ENCODE measurements at places on chromosomes 4 and X.
A peak's percentile ranks its signal among the peaks of the same experiment; 100 is the strongest.

- no peak for DNase-seq
Measured at GRCh38 chr4:110175634-110176033, 22.8 kb downstream of the ELOVL6 start.

DNA sequence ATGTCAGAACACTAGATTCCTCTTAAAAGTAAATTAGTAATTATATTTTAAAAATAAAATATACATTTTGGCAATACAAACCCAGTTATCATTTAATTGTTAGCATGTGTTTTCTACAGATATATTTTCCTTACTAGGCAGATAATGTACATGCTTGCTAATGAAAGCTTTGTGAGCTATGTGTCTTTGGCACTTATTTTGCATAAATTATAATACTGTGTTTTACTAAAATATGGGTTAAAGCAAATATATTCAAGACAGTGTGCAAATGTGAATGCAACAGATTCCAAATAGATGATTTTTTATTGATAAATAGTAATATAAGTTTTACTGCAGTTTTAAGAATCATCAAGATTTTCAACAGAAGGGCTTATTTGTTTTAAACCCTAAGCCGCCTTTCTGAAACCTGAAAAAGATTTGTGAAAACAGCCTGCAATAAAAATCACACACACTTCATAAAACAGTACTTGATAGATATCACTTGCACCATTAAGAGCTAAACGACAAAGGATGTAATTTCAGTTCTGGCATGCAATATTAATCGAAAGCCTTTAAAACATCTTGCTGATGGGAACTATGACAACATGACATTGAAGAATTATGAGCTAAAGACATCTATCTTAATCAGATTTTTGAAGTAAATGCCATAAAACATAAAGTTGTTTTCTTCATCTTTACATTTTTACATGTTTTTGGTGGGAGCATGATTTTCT is 333.3 kb downstream of the DCTD start:
- no peak for DNase-seq

DNA sequence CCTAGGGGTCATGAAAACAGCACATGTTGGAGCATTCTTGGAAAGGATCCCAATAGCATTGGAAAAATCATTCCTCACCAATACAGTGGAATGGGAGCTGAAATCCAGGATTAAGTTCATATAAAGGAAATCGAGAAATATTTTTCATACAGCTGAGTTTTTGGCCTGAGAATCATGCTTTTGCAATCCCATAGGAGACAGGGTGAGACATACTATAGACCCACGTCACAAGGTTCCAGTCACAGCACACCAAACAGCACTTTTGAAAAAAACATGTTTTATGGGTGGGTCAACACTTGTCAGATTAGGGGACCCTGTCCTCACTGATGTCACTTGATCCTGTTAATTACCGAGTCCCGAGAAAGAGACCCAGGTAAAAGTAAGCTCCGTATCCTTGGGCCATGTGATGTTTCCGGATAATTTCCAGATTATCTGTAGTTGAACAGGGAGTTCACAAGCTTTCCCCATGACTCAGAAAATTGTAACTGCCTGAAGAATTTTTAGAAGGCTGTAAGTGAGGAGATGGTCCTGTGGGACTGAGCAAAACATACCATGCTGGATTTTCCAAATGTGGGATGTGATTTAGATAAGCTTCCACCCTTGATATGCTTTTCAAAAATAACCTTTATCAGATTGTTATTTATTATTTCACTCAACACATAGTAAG is 80.9 kb upstream of the TLR3 start:
- DNase-seq, result no peak

DNA sequence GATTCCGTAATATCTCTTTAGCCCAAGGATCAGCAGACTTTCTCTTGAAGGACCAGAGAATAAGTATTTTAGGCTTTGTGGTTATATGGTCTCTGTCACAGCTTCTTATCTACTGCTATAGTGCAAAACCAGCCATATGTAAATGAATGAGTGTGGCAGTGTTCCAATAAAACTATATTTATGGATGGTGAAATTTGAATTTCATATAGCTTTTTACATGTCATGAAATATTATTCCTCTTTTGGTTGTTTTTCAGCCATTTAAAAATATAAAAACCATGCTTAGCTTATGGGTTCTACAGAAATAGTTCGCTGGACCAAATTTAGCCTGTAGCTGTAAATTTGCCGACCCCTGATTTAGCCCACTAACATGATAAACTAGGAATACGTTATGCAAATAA is 18.0 kb upstream of the MSMO1 start:
- no peak for DNase-seq

DNA sequence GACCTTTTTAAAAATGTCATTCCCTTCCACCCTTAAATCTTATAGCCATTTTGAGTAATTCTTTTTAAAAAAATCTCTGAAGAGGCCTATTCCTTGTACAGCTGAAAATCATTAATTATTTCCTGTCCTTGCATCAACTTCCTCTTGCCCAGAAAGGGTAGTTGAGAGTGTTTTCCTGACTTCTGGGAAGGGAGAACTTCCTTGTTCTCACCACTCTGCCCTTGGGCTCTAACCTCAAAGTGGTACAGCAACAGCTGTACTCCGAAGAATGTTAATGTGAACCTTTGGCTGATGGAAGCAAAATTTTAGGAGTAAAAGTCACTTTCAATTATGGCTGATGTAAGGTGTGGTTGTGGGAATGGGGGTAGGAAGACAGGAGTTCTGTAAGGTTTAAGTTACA is 15.1 kb upstream of the FABP2 start:
- DNase-seq, result no peak

GRCh38 chrX:134324359-134324758 is 87.4 kb downstream of the CCDC160 start:
- no peak for DNase-seq

DNA sequence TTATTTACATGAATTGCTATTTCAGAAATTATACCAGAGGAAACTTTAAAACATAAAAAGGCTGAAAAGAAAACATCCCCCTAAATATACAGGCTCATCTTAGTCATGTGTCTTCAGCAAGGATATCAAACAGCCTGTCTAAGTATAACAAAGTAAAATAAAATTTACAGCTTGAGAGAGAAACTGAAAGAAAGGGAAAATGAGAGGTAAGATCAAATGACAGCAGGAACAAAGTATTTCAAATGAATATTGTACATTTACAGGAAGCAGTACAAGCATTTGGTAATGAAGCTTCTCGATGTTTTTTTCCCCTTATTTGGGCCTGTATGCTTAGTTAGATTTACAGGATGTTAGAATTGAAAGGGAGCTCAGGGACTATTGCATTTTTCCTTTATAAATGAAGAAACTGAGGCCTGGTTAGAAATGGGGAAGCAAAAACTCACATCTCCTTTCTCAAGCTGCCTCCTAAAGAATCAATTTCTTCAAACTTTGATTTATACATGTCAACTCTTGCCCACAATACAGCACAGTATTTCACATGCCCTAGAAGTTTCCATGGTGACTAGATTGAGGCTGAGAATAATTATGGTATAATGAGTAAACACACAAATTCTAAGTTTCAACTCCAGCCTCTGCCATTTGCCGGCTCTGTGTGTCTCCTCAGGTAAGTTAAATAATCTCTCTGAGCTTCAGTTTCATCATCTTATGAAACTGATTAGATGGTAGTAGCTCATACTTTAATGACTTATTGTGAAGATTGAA is 29.3 kb downstream of the DAPP1 start:
- no peak for DNase-seq

- DNase-seq, result no peak
Measured at GRCh38 chr4:70734168-70734954, 12.6 kb downstream of the RUFY3 start.

DNA sequence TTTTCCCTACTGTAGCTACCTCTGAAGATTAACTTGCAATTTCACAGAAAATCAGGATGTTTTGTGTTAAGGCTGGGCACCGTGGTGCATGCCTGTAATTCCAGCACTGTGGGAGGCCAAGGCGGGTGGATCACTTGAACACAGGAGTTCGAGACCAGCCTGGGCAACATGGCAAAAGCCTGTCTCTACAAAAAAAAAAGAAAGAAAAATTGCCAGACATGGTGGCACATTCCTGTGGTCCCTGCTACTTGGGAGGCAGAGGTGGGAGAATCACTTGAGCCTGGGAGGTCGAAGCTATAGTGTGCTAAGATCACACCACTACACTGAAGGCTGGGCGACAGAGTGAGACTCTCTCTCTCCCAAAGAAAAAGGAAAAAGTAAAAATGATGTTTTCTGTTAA is 27.4 kb downstream of the APELA start:
- no peak for DNase-seq

- no peak for DNase-seq
Measured at GRCh38 chr4:55637272-55637820, 1.2 kb upstream of the NMU start.

DNA sequence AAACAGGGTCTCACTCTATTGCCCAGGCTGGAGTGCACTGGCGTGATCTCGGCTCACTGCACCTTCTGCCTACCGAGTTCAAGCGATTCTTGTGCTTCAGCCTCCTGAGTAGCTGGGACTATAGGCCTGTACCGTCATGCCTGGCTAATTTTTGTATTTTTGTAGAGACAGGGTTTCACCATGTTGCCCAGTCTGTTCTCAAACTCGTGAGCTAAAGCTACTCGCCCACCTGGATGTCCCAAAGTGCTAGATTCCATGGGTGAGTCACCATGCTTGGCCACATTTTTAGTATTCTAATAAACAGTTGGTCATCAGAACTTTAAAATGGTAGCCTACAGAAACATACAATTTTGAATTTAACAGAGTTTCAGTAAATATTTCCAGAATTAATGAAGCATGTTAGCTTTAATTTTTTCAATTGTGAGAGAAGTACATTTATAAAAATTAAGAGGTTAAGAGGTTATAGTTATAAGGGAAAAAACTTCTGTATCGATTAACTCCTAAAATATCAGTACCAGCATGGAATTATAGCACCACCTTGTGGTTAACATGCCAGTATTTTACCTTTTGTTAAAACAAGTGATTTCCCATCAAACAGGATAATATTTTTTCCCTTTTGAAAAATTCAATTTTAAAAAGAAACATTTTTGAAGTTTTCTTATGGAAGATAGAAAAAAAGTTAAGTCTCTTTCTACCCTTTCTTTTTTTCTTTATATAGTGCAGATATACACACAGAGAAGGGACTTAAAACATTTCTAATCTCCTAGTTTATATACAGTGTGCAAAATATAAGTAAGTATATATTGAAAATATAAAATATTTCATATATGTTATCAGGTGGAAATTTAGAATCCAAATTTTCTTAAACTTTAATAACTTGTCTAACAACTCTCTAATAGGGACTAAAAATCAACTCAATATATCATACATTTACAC is 35.4 kb downstream of the CEP44 start:
- no peak for DNase-seq

- DNase-seq, result no peak
Measured at GRCh38 chrX:149682956-149683947, 28.6 kb upstream of the MAGEA11 start.

- no peak for DNase-seq
Measured at GRCh38 chrX:20320461-20321159, 53.9 kb upstream of the RPS6KA3 start.

GRCh38 chr4:103934178-103934789 is 214.5 kb upstream of the TACR3 start:
- DNase-seq, result no peak

DNA sequence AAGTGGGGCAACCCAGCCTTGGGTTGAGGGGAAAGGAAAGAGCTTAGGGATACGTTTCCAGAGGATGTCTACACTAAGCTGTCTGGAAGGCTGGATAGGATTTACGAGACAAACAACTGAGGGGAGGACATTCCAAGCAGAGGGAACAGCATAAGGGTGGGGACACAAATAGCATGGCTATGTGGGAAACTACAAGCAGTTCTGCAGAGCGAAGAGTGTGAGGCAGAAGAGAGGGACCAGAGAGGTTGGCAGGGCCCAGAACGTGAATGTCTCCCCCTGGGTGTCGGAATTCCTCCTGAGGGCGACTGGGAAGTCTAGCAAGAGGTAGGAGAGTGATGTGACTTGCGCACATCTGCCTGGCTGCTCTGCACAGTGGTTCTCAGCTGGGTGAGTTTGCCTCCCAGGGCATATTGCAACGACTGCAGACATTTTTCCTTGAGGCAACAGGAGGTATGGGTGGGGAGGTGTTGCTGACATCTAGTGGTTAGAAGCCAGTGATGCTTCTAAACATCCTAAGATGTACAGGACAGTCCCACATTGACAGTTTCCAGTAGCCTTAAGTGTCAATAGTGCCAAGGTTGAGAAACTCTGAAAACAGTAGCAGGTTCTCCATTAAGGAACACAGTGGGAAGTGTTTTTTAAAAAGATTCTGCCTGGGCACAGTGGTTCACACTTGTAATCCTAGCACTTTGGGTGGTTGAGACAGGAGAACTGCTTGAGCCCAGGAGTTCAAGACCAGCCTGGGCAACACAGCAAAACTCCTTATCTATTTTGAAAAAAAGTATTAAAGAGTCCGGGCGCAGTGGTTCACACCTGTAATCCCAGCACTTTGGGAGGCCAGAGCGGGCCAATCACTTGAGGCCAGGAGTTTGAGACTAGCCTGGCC is 9.2 kb downstream of the NDUFA1 start:
- no peak for DNase-seq

GRCh38 chrX:71543316-71543715 is 10.4 kb downstream of the OGT start:
- no peak for DNase-seq

GRCh38 chrX:153944140-153944799 is at the start of gene RENBP:
RENBP (minus strand) TSS chrX:153944643; CDS start chrX:153944610, 33 bp downstream.
- DNase-seq, result peak; percentile 49

DNA sequence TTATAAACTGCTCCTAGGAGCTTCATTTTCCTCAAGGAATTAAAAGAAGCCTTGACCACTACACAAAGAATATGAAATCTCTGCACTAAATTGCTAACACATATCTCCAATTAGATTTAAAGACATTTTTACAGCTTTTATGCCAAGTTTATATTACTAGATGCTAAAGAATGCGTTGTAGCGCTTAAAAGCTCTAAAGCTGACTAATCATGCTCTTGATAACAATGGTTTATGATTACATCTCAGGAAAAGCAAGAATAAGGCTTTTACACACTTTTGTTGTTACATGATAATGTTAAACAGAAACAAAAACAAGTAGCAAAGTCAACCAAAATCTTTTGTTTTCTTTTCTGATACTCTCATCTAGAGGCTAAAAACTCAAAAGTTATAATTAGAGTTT is 44.7 kb downstream of the SLC10A7 start:
- no peak for DNase-seq

- no peak for DNase-seq
Measured at GRCh38 chr4:7031558-7032449, 11.4 kb upstream of the TADA2B start.

GRCh38 chr4:123323998-123324397 is 72.6 kb upstream of the SPRY1 start:
- DNase-seq, result no peak

- DNase-seq, result no peak
Measured at GRCh38 chr4:108360754-108361445, 192.2 kb upstream of the LEF1 start.

DNA sequence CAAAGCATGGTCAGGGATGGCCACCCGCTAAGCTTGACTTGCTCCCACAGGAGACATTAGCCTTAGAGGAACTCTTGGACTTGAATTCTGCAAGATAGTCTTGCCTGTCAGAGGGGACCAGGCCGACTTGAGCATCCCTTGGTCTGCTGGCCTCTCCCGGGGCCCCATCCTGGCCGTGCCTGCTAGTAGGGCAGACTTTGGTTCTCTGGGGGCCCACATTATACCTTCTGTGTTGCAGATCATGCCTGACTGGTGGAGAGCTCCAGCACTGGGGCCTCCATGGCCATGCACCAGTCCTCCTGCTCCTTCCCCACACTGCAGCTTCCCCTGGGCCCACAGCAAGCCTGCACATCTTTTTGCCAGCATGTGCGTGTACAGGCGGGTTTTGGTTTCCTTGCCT is 46.5 kb downstream of the DACH2 start:
- no peak for DNase-seq

GRCh38 chr4:139795527-139796314 is 130.1 kb downstream of the MGST2 start:
- no peak for DNase-seq

- no peak for DNase-seq
Measured at GRCh38 chr4:176988226-176988625, 195.5 kb upstream of the VEGFC start.
